ENCODE measurements at places on chromosomes 6 and 20.
A peak's percentile ranks its signal among the peaks of the same experiment; 100 is the strongest.

DNA sequence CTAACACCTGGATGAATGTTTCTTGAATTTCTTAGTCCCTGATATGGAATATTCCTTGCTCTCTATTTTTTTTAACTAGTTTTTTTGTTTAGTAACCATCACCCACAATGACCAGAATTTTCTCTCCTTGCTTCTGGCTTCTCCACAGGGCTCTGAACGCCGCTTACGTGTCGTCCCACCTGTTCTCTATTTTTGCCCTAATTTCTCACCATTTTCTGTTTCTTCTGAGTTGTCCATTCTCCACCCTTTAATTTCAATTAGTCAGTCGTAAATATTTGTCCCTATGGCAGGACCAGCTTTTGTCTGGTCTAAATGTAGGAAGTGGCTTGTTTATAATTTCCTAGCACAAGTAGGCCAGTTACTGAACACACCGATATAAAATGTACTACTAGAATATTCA, 52.3 kb downstream of the PLCB4 start:
- DNase-seq, result no peak

- DNase-seq, result no peak
These were observed 275.3 kb upstream of the CITED2 start for GRCh38 chr6:139649732-139650131.

GRCh38 chr20:32031007-32031958, 20.8 kb upstream of the HCK start:
- DNase-seq, result peak; percentile 92

DNA sequence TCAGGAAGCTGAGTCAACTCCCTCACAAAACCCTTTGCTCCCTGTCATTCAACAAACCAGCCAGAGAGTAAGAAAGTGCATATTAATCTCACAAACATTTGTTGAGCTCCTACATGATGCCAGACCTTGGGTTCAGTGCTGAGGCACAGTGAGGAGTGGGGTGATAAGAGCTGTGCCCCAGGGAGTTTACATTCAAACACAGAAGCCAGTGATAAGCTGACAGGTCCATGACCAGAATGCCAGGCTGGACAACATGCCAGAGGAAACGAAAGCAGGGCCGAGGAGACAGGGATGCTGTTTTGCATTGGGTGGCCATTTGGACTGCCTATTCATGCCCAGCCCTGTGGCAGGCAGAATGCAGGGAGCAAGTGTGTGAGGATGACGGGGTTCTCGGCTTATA, 76.7 kb downstream of the LRFN2 start:
- no peak for DNase-seq

DNA sequence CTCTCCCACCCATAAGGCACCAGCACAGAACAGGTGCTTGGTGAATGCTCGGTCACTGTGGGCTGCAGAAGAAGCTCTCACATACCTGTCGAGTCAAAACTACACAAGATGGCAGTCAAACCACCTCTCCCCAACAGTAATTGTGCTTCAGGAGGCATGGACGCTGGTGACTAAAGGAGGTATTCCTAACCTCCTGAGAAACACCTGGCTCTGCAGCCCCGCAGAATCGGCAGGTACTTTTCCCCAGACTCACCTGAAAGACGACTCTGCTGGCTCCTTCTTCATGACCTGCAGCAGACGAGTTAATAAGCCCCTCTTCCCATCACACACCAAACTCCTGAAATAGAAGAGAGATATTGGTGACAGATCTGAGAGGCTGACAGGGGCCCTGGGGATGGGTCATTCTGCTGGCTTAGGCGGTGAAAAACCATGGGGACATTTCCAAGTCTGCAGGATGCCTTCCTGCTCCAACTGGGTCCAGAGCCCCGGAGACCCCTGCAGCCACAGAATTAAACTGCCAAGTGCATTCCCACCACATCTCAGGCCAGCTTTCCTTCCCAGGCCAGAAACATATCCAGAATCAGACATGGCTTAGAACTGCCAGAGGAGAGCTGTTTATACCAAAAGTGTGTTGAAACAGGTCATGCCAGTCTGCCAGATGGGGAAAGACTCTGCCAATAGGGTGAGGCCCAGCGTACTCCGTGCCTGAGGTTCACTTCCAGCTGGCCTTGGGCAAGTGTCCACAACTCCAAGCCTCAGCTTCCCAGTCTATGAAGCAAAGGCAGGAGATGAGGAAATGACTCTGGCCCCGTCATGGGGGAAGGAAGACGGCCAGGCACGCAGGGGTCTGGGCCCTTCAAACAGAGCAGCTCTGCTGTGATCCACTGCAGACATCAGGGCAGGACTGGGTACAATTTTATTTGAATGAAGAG, 53.0 kb downstream of the MYH7B start:
- no peak for DNase-seq

GRCh38 chr6:148521586-148521985, 178.9 kb downstream of the SASH1 start:
- no peak for DNase-seq

GRCh38 chr6:98648211-98648914, 186.0 kb upstream of the POU3F2 start:
- DNase-seq, result no peak

GRCh38 chr20:38789503-38790199, 15.8 kb upstream of the PPP1R16B start:
- DNase-seq, result peak; percentile 45

- DNase-seq, result no peak
These were observed 7.9 kb upstream of the MYT1 start for GRCh38 chr20:64156136-64156885.

DNA sequence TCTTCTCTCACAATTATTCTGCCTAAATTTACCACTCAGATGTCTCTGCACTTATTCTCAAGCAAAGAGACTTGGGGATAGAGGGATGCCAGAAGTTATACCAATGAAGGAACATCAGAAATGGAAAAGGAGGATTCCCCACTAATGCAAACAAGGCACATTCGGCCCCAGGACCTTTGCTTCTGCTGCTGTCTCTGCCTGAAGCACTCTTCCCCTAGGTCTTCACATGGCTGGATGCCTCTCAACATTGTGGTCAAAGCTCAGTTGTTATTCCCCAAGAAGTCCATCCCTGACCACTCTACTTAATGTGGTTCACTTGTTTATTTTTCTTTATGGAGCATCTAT, 508.7 kb downstream of the DOK5 start:
- no peak for DNase-seq

GRCh38 chr6:255041-255750, 37.1 kb upstream of the DUSP22 start:
- DNase-seq, result no peak

All from H54 (cell line).